ENCODE measurements at places on chromosomes 11 and 22.

- DNase-seq = no peak
These were observed 173.3 kb downstream of the TBC1D22A start for GRCh38 chr22:46935506-46936377.

- DNase-seq = no peak
These were observed 474.8 kb downstream of the NTM start for GRCh38 chr11:131845255-131845654.

DNA sequence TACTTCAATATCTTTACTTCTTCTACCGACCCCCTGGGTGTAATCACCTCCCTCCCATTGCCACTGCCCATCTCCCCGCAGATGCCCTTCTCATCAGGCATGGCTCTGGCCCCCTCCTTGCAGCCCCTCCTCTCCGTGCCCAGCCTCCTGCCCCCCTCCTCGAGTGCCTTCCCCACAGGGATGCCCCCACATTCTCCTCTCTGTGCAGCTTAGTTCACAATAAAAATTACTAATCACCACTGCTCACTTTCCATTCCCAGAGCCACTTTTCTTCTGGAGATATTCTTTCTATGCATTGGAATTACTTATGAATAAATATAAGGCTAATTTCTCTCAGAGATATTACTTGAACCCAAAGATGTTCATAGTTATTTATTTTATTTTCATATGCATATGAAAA, 22.1 kb downstream of the IFITM10 start:
- no peak for DNase-seq

DNA sequence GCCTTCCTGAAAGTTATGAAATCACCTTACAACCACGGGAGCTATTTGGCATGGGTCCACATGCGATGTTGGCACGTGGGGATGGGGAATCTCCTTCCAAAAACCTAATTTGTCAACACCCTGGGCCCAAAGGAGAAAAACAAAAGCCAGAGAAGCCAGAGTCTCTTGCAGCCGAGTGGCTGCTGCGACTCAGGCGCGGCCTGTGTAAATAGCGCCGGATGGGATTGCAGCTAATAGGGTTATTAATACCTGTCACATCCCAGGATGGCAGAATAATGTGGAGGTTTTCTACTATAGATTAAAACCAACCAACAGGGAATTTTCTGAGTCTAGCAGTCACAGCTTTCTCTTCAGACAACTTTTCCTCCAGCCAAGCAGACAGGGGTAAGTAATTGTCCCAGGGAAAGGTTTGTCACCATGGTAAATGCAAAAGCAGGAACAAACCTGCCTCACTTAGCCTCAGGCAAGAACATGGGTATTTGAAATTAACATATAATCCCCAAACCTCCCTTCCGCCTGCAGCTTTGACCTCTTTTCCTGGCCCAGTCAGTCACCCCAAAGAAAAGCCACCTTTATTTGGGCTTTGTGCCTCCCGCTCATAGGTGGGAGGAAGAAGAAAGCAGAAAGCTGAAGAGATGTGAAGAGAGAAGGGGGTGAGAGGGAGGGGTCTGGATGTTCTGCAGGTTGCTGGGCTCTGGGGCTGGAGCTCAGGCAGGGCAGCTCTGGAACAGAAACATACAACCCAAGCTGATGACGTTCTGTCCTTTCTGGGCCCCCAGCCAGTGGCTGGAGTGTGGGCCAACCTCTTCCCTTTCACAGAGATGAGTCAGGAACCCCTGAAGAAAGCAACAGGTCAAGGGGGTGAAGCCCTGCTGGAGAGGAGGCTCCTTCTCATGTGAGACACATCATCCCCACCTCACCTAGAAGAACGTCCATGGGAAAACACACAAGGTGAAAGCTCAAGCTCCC, 376.5 kb downstream of the NXPE2 start:
- DNase-seq = no peak

- no peak for DNase-seq
These were observed 77.0 kb upstream of the DDI1 start for GRCh38 chr11:103959279-103959942.

GRCh38 chr11:127027000-127027399, 26.4 kb upstream of the KIRREL3 start:
- DNase-seq = no peak

GRCh38 chr11:10650630-10651029, 42.9 kb downstream of the IRAG1 start:
- no peak for DNase-seq

DNA sequence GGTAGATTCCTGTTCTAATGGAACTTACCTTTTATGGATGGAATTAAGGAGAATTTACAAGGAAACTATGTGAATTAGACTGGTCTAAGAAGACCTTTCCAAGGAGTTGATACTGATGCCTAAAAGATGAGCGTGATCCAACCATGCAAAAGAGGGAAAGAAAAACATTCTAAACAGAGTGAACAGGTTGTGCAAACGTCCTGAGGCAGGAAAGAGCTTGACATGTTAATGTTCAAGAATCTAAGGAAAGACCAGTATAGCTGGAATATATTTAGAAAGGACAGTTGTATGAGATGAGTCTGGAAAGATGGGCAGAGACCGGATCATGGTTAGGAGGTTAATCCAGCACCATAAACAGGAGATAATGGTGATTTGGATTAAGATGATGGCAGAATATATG, 1.3 kb downstream of the DDIAS start:
- no peak for DNase-seq

- no peak for DNase-seq
These were observed 104.7 kb upstream of the RRM1 start for GRCh38 chr11:3989921-3990290.

DNA sequence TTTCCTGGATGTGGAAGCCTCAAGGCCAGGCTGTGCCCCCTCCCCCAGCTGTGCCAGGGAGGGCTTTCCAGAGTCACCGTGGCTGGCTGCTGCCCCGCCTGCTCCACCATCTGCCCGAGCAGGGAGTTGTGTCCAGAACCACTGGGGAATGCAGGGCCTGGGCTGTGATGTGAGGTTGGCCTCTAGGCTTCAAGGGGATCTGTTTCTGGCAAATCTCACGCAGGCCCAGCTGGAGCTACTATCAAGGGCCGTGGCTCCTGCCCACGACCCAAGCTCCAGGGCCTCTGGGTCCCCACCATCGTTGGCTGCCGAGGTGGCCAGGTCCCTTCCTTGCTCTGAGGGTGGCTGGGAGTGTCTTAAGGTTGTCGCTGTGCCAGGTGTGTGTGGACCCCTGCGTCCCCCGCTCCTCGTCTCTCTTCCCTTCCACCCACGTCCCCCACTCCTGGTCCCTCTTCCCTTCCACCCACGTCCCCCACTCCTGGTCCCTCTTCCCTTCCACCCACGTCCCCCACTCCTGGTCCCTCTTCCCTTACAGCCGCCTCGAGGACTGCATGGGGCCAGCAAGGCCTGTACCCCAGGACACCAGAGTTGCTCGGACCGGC, 6.1 kb downstream of the BRSK2 start:
- no peak for DNase-seq

DNA sequence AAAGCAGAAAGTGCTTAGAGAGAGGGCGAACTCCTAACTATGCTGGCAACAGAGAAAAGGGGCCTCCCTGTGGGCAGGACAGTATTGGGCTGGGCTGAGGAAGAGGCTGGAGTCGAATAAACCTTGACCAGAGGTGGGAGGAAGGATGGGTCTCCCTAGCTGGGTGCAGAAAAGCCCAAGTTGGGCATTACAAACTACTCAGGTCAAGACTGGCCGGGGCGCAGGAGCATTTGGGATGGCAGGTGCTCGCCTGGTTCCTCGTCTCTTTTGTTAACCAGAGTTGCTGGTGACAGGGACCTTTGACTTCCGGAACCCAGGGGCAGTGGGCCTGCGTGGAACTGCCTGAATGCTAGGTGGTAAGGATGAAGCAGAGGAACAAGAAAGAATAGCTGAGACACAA, 80.3 kb upstream of the SHISAL1 start:
- DNase-seq = no peak

- DNase-seq = no peak
These were observed 651.1 kb downstream of the METTL15 start for GRCh38 chr11:28759311-28759710.

Measured in esophagus squamous epithelium (tissue), 5 donors.